T-helper 17 cell (primary cell): ENCODE measurements at places on chromosomes 2 and 18.

DNA sequence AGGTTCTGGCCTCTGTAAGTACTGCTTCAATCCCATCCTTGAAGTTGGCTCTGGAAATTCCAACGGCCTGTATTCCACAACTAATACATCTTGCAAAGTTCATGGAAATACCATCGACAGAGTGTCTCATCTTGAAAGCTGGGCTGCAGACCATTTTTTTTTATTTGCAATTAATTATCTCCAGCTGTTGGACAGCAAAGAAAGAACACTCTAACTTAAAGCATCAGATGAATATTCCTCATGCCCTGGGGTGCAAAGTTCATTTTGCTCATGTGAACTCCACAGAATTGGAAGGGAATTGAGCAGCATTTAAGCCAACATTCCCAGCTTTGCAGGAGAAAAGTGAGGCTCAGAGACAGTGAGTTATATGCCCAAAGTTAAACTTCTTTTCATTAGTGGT is 96.5 kb upstream of the PIEZO2 start:
- no peak for DNase-seq

DNA sequence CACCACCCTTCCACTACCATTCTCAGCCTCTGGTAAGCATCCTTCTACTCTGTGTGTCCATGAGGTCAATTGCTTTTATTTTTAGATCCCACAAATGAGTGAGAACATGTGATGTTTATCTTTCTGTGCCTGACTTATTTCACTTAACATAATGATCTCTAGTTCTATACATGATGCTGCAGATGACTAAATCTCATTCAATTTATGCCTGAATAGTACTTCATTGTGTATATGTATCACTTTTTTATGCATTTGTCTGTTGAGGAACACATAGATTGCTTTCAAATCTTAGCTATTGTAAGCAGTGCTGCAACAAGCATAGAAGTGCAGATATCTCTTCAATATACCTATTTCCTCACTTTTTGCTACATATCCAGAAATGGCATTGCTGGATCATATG is 733.3 kb downstream of the SUCLG1 start:
- no peak for DNase-seq

- DNase-seq, result no peak
Observed at GRCh38 chr2:179939259-179939658, 67.8 kb downstream of the CWC22 start.

- no peak for DNase-seq
Observed at GRCh38 chr2:70009762-70010575, 48.5 kb upstream of the ASPRV1 start.

GRCh38 chr2:185618625-185619024 is 120.0 kb upstream of the FSIP2 start:
- no peak for DNase-seq

GRCh38 chr2:729376-729861 is 52.2 kb upstream of the TMEM18 start:
- DNase-seq, result no peak

DNA sequence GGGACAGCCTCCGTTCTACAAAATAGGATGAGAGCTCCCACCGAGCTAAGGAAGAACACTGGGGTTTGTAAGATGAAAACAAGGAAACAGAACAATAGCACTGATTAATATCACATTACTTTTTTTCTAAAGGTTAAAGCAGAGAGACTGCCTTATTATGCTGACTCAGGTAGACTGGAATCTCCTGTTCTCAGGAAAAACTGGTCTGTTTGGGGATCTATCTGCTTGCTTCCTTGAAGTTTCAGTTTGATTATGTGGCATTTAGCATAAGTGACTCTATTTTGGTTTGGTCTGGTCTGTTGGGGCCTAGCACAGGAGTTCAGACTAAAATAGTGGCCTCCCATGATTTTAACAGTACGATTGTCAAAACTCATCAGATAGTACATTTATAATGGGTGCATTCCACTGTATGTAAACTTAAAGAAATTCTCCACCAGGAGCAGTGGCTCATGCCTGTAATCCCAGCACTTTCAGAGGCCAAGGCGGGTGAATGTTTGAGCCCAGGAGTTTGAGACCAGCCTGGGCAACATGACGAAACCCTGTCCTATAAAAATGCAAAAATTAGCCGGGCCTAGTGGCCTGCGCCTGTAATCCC is 64.1 kb upstream of the NDUFV2 start:
- no peak for DNase-seq

- DNase-seq, result no peak
Observed at GRCh38 chr2:57698935-57699449, 347.6 kb upstream of the VRK2 start.

GRCh38 chr2:225030203-225030602 is 12.1 kb downstream of the DOCK10 start:
- no peak for DNase-seq

- no peak for DNase-seq
Observed at GRCh38 chr18:36719630-36720029, 109.2 kb downstream of the TPGS2 start.

DNA sequence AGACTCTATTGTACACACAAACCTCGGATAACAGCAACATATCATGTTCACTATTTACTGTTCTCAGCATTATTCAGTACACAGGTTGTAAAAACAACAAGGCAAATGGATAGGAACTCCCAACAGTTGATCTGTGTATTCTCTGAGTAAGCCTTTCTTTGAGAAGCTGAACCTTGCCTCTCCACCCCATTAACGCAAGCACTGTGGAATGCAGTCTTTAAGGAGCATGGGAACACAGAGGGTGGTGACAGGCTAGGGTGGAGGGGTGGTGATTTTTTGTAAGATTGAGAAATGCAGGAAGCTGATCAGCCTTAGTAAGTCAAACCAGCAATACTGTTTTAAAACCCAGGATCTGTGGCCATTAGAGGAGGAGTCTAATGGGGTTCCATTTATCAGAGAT is 19.6 kb upstream of the SERPINB11 start:
- DNase-seq, result no peak

DNA sequence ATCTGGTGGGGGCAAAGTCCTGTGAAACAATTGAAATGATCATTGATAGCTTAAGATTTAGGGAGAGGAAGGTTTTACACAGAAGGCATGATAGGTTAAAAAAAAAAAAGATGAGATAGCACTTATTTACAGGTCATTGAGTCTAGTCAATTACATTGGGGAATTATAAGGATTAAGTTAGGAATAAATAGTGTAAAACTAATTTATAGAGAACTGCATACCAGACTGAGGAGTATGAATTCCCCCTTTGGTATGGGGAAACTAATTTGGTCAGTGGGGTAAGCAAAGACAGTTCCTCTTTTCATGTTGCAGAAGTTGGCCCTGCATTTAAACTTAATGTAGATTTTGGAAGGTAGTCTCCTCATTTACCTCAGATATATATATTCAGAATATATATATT is 10.8 kb downstream of the GLS start:
- no peak for DNase-seq

GRCh38 chr18:11154368-11154989 is 5.1 kb upstream of the PIEZO2 start:
- DNase-seq, result no peak

DNA sequence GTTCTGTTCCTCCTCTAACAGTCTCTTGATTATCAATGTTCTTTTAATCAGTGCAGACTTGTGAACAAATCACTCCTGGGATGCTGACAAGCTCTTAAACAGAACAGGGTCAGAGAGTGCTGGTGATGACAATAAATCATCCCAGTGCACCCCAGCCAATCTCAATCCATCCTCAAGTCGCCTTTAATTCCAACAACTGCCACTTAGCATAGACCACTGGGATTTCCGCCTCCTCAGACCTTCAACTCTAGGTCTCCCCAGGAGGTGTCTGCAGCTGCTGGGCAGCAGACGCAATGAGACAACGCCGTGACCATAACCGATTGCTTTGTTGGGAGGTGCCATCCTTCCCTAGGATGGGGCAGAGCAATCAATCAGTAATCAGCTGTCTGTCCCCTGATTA is 184.2 kb upstream of the ACAA2 start:
- DNase-seq, result no peak

DNA sequence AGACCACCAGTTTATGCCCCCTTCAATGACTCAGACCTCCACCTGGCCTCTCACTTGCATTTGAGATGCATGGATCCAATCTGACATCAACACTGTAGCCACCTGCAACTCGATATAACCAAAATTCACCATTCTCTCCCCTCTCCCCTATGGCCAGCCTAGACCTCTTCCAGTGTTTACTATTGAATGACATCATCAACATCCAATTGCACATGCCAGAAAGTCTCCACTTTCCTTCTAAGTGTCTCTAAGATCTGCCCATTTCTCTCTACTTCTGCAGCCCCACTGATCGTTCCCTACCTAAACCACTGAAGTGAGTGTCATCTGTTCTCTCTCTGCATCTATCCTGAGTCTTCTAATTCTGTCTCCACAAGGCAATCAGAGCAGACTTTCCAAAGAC is 151.3 kb upstream of the APCDD1 start:
- DNase-seq, result no peak
